H7 (cell line): ENCODE measurements at places on chromosomes 6 and 20.
A peak's percentile ranks its signal among the peaks of the same experiment; 100 is the strongest.

DNA sequence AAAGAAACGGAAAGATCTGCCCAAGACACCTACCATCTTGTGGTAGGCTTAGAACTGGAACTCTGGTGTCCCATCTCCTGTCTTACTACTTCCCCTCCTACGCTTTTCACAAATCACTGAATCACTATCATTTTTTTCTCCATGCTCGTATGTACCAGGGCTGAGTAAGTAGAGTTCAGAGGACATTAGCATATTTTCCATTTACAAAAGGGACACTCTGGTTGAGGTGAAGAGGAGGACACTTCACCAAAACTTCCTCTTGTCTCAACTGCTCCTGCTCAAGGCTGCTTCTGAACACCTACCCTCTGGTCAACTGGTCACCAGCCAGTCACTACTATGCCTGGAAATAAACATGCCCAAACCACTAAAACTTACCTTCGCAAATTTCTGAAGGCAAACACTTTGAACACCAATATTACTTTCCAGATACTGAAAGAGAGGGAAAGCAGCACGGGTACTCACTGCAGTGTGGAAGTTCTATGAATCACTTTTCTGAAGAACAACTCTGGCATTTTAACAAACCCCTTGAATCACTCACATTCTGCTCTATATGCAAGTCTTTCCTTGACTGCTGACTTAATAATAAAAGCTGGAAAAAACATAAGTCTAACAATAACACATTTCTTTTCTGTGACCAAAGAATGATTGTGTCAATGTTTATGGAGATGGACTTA lies 123.3 kb downstream of the INSM1 start:
- DNase-seq: no peak

DNA sequence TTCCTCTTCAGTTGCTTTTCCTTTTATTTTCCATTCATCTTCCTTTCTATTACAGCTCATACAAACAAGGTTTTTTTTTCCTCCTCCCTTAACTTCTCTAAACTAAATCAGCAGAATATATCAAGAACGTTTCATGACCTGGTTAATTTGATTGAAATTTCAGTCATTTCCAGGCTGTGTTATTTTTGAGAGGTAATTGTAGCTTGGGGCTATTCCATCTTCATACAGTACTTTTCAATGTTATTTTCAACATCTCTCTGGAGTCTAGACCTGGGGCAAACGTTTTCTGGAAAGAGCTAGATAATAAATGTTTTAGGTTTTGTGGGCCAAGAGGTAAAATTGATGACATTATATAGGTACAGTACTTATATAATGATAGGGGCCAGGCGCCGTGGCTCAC lies 4.0 kb upstream of the SLC23A2 start:
- DNase-seq: no peak

DNA sequence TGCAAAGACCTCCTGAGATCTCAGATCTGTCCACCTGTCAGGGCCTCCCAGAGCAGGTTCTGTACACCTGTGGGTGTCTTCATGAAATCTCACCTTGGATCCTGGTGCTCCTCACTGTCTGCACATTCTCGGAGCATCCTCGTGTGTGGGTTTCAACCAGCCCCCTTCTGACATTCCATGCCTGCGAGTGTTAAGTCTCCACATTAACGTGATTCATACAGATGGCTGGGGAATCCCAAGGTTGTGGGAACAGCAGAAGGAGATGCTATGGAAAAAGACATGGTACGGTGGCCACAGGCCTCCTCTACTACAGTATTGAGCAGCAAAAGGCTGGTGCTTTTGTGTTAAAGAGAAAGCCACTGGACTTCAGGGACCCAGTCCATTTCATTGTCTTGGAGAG lies 556.5 kb downstream of the DHX35 start:
- DNase-seq: no peak

DNA sequence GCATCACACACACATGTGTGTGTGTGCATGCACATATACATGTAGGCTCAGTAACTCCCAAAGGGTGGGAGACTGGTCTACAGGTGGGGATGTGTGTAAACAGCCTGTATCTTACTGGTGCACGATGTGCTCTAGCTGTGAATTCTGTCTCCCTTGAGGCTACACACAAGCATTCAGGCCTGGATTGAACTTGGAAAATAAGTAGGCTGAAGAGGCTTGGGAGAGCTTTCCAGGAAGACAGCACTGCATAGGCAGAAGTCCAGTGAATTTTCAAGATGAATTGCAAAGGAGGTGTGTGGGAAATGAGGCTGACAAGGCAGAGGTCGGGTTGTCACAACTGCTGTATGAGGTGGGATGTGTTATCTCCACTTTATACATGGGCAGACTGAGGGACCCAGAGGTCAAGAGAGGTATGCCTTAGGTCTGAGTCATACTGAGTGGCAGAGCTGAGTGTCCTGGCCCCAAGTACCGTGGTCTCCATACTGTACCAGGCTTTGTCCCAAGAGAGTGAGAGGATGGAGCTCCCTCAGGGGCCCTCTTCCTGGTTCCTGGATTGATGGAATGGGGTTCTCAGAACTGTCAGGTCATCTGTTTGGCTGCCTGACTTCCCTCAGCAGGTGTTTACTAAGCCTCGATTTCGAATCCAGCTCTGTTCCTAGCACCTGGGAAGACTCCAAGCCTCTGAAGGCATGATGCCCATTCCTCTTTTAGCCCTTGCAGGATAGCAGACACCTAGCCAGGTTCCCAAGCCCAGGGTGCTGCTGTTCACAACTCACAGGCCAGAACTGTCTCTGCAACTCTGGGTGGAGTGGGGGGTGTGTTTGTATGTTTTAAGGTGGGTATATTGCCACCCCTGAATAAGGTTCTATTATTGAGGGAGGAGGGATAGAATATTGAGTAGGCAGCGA lies 14.4 kb downstream of the SNPH start:
- DNase-seq: no peak

DNA sequence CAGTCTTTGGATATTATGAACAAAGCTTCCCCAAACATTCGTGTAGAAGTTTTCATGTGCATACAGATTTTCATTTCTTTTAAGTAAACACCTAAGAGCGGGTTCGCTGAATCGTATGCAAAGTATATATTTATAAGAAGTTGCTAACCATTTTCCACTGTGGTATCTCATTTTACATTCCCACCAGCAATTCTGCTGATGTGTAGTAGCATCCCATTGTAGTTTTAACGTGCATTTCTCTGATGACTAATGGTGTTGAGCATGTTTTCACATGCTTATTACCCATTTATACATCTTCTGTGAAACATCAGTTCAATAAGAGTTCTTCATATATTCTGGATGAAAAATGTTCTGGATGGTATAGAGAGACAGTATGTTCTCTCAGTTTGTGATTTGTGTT lies 97.4 kb downstream of the IYD start:
- no peak for DNase-seq

DNA sequence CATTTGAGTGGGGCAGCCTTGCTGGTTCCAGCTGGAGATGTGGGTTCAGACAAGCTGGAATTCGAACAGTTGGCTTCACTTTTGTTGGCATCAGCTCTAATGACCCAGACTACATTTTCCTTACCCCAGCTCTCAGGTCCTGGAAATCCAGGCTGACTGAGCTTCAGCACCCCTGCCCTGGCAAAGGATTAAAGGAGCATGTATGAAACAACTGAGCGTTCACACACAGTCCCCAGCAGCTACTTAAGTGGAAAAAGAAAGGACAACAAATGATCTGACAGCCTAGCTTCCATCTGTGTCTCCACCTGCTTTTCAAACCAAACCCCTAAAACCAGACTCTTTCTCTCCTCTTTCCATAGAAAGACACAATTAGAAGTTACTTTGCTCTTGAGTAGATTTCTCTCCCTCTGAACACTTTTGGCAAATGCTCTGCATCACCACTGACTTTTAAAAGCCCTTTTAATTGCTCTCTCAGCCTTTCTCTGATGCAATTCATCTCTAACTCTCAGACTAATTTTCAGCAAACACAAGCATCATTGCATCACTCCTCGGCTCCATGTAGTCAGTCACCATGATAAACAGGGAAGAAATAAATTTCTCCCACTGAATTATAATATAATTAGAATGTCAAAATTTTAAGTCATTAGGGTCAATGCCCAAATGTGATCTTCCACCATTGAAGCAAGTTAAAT lies 28.1 kb downstream of the ROS1 start:
- no peak for DNase-seq

- DNase-seq: no peak
Measured at GRCh38 chr6:77962070-77962469, 309.2 kb downstream of the MEI4 start.

DNA sequence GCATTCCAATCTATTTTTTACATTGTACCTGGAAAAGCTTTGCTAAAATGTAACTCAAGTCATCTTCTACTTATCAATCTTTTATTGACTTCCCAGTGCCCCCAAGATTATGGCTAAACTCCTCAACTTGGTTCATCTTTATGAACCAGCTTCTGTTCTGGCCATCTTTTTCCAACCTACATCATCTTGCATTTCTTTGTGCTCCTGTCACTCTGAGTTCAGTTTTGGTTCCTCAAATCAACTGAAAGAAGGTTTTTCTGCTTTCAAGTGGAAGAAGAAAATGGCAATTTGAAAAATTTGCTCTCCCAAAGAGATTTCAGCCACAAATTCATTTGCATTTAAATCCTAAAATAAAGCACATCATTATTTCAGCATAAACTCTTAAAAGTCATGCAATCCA lies 41.8 kb downstream of the GPX5 start:
- DNase-seq: no peak

- peak; percentile 56 for DNase-seq
Measured at GRCh38 chr20:53736757-53737395, 143.2 kb upstream of the ZNF217 start.

DNA sequence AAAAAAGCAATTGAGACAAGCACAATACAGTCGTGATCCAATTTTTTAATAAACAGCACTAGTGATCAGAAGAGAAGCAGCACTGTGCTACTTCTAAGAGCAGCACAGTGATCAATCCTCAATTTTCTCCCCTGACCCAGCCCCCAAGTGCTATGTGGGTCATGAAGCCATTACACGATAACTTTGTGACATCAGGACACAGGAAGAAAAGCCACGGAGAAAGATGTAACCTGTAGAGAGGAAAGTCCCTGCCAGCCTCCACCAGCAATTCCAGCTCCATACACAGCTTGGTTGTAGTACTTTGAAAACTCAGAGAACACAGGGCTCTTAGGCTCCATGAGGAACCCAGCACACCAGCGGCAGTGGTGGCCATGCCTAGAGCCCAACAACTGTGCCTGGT lies 45.3 kb upstream of the MYB start:
- DNase-seq: no peak

GRCh38 chr20:9498322-9498721 lies 16.1 kb upstream of the LAMP5 start:
- DNase-seq: no peak

- DNase-seq: no peak
Measured at GRCh38 chr6:125922322-125922860, 34.2 kb upstream of the HINT3 start.

- DNase-seq: no peak
Measured at GRCh38 chr20:57275813-57276212, 9.4 kb upstream of the BMP7 start.

GRCh38 chr6:75084018-75084417 lies 121.8 kb downstream of the COL12A1 start:
- DNase-seq: no peak

GRCh38 chr6:148367411-148368024 lies 24.9 kb downstream of the SASH1 start:
- DNase-seq: peak; percentile 43

DNA sequence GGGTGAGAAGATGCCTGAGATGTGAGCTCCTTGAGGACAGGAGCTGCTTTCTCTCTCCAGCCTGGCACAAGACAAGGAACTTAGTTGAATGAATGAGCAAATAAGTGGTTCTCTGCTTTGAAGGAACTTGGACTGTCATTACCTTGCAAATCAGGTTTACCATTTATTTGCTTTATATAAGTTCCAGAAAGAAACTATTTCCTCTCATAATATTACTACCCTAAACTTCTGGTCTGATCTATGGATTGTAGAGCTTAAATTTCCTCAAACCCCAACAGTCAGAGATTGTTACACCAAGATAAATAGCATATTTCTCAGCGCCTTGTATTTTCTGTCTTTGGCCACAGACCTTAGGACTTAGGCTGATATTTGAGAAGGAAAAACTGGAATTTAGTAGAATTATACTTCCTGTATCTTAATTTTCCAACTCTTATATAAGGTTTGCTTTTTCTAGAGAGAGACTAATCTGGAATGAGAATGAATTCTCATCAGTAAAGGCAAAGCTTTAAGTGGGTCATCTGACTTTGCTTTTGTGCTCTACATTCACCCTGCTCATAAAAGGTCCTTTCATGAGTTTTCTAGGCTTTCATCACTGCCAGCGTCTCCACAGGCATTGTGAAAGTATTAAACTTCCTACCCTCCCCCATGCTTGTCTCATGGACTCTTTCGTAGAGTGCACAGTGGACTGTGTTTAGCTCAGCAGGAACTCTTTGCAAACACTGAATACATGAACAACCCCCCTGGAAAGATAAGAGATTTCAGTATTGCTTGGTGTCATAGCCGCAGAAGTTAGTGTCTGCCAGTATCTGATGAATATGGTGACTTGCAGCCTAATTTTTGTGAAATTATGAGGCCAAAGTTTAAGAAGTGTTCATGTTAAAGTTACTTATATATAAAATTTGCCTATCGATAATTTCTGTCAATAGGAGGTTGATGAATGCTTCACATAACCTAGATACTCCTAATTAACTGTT lies 74.0 kb downstream of the PTPRA start:
- no peak for DNase-seq

GRCh38 chr6:97066056-97066455 lies 141.5 kb downstream of the KLHL32 start:
- DNase-seq: no peak

DNA sequence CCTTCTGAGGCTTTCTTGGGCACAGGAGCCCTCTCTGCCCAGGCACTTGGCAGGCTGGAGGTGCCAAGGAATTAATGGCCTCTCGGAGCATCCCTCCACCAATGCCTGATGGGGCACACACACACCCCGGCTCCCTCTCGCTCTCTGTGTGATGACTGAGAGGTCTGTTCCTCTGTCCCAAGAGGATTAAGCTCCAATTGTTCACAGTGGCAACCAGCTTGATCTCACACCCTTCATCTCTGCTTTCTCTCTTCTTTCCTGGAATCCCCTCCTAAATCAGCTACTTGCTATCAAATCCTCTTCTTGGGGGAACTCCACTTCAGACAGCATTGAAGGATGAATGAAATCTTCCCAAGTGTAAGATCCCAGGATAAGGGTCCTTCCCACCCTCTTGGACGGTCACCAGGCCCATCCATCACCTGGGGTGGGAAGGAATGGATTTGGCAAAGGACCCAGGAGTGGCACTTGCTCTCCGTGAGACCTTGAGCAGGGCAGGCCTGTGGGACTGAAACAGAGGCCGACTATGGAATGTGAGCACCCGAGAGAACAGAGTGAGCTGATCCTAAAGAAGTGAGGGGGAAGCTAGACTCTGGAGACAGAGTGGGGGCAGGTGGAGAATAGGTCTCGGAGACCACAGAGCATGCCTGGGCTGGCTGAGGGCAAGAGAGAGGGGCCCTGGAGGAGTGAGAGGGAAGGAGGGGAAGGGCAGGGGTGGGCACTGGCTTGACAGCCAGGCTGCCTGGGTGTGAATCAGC lies 93.6 kb downstream of the GRM4 start:
- DNase-seq: no peak

GRCh38 chr6:131998255-131998982 lies 47.2 kb upstream of the CCN2 start:
- DNase-seq: no peak

GRCh38 chr6:93819189-93819588 lies 399.8 kb upstream of the EPHA7 start:
- no peak for DNase-seq
